GM04503 (cell line): ENCODE measurements at places on chromosomes 6 and 20.

GRCh38 chr6:87391334-87391733 is 16.4 kb upstream of the CFAP206 start:
- no peak for DNase-seq

DNA sequence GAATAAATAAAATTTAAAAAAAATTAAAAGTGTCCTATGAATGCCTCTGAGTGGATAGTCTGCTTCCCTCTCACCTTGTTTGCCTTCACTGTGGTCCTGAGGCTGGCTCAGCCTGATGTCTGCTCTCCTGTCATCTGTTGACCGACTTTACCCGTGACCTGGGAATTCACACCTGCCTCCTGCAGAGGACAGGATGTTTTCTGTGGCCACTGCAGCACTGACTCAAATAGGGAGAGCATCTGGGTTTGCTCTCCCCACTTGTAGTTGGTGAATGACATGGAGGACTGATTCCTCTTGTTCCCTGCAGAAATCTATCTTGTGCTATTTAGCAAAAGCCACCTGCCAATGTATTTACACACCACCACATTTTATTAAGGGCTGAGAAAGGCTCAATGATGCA is 52.4 kb upstream of the ERVFRD-1 start:
- no peak for DNase-seq

GRCh38 chr6:2756687-2757224 is 6.0 kb upstream of the MYLK4 start:
- DNase-seq: no peak

- no peak for DNase-seq
These were observed 82.4 kb upstream of the TAB2 start for GRCh38 chr6:149235130-149235561.

- DNase-seq: no peak
These were observed 54.9 kb upstream of the GPR31 start for GRCh38 chr6:167212713-167213005.

DNA sequence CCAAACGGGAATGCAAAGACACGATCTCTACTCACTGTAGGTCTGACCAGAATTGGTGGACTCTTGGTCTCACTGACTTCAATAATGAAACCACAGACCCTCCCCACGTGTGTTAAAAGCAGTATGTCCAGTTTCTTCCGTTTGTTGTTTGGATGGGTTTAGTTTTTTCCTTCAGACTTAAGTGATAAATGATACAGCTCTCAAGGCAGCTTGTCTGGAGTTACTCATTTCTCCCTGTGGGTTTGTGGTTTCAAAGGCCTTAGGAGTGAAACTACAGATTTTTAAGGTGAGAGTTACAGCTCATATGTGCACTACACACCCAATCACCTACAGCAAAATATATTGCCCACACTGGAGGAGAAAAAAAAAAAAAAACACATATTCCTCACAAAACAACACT is 86.7 kb upstream of the STMND1 start:
- no peak for DNase-seq
